ENCODE measurements at places on chromosomes 11 and 22.

GRCh38 chr11:108237058-108237481 is 14.2 kb downstream of the ATM start:
- DNase-seq = no peak

GRCh38 chr22:25970374-25970911 is 198.8 kb upstream of the SEZ6L start:
- DNase-seq = no peak

GRCh38 chr11:110773442-110773841 is 61.2 kb upstream of the ARHGAP20 start:
- DNase-seq = no peak

- DNase-seq = no peak
These were observed 22.4 kb upstream of the RDX start for GRCh38 chr11:110318638-110319404.

- no peak for DNase-seq
These were observed 32.6 kb upstream of the SLC6A5 start for GRCh38 chr11:20566591-20567434.

- no peak for DNase-seq
These were observed 452.9 kb downstream of the TMEM135 start for GRCh38 chr11:87490671-87491070.

- no peak for DNase-seq
These were observed 89.1 kb upstream of the NNMT start for GRCh38 chr11:114207096-114207495.

DNA sequence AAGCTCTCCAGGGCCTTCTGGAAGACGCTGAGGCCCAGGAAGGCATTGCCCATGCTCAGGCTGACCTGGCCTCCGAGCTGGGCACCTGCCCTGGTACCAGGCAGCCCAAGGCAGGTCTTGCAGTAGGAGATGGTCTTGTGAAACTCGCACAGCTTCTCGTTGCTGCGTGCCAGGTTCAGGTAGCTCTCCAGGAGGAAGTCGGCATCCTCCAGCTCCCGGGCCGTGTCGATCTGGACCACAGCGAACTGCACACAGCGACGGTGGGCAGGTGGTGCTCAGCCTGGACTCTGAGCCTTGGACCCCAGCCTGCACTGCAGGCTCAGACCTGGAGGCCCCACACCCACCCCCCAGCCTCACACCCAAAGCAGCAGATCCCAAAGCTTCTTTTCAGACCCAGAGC is 1.0 kb downstream of the RAPSN start:
- DNase-seq = no peak

- DNase-seq = no peak
These were observed 33.7 kb downstream of the RNF121 start for GRCh38 chr11:71962428-71963038.

DNA sequence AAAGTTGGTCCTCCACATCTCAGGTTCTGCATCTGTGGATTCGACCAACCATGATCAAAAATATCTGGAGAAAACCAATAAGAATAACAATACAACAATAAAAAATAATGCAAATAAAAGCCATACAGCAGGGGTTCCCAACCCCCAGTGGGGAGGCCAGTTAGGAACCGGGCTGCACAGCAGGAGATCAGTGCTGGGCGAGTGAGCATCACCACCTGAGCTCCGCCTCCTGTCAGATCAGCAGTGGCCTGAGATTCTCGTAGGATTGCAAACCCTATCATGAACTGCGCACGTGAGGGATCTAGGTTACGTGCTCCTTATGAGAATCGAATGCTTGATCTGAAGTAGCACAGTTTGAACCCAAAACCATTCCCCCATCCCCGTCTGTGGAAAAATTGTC is 25.4 kb upstream of the MYO18B start:
- no peak for DNase-seq

- no peak for DNase-seq
These were observed 8.3 kb downstream of the FTH1 start for GRCh38 chr11:61959114-61959513.

Measured in HepG2 (cell line).